ENCODE measurements at places on chromosomes 6 and 20.

GRCh38 chr20:50885068-50885467 is 46.2 kb downstream of the ADNP start:
- DNase-seq, result no peak

DNA sequence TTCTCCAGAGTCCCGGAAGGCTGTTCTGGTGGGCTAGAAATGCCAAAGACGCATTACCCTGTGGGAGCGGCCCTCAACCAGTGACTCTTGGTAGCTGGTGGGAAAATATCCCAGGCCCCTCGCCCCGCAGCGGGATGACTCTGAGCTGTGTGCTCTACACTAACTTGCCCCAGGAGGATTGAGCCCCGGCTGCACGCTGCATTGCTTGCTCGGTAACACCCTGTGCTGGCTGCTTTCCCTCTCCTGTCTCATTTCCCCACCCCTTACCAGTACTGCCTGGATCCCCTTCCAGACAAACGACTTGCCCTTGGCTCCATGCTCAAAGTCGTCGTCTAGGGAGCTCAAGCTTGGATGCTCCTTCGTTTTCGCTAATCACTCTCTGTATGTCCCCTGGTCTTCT is 411.8 kb upstream of the SULF2 start:
- no peak for DNase-seq

GRCh38 chr6:34608321-34609091 is 52.4 kb upstream of the SPDEF start:
- DNase-seq, result no peak

DNA sequence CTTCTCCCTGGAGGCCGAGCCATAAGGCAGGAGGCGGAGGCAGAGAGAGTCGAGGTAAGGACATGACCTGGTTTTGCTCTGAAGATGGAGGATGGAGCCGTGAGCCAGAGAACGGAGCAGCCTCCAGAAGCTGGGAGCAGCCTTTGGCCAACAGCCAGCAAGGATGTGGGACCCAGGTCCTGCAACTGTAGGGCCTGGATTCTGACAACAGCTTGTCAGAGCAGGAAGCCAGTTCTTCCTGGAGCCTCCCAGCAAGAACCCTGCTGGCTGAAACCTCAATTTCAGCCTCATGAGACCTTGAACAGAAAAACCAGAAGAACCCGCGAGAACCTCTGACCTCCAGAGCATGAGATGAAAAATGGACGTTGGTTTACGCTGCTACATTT is 13.4 kb upstream of the MRGBP start:
- DNase-seq, result no peak

DNA sequence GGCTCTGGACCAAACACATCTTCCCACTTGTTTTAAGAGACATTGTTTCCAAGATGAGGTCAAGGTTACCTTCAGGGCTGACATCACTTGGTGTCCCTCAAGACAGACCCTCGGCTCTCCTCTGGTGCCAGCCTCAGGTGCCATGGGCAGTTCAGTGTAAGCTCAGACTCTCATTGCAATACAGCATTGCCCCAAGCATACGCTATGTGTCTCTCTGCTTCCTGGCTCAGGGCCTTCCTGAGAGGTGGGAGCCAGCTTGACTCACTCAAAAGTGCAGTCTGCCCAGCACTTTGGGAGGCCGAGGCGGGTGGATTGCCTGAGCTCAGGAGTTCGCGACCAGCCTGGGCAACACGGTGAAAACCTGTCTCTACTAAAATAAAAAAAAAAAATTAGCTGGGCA is 51.7 kb downstream of the SLC24A3 start:
- no peak for DNase-seq

- peak; percentile 11 for DNase-seq
Measured at GRCh38 chr6:28402197-28402596, 2.6 kb upstream of the ZSCAN12 start.

DNA sequence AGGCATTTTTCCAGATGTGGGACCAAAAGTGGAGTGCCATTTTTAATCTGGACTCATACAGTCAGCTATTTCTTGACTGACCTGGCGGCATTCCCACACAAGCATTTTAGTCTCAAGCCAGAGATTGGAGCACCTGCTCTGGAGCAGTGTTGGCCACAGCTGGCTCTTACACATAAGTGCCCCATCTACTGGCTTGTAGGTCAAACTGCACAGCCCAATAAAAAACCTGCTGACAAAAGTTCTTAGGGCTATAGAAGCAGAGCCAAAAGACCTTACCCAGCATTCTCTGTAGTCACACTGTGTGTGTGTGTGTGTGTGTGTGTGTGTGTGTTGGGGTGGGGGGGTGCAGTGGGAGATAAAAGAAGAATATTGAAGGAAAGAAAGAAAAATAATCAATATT is 38.6 kb upstream of the SENP6 start:
- peak; percentile 27 for DNase-seq

DNA sequence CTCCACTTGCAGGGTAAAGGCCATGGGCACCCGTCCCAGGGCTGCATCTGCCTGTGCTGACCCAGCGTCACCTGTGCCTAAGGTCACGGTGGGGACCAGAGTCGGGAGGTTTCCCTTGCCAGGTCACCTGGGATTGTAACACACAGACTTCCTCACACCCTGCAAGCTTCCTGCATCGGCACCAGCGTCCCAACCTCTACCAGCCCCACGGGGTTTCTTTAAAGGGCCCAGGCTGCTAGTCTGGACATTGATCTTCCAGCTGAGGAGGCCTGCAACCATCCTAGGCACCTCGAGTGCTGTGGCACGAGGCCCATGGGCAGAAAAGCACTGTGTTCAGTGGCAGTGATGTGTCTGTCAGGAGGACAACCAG is 12.6 kb downstream of the ACSS1 start:
- no peak for DNase-seq

DNA sequence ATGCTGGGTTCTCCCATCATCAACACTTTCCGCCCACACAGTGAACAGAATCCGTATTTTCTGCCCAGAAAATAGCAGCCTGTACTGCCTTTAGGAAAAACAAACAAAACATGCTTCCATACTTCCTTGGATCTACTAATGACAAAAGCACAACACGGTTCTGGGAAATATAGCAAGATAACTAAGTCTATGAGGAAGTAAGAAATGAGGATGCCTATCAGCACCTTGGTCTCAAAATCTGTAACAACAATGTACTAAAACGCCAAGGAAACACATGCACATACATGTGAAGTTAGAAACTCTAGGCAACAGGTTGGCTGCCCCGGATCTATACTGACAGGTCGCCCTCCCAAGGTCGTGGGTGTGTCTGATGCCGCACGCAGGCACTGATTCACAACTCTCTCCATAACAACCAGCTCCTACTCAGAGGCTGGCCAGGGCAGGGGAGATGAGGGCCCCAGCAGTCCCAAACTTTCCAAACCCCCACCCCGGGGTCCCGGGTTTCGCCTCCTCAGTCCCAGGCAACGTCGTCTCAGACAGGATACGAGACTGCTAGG is 710 bp downstream of the BTBD9 start:
- DNase-seq, result peak; percentile 28

GRCh38 chr6:16216501-16217155 is 21.8 kb upstream of the GMPR start:
- DNase-seq, result no peak

DNA sequence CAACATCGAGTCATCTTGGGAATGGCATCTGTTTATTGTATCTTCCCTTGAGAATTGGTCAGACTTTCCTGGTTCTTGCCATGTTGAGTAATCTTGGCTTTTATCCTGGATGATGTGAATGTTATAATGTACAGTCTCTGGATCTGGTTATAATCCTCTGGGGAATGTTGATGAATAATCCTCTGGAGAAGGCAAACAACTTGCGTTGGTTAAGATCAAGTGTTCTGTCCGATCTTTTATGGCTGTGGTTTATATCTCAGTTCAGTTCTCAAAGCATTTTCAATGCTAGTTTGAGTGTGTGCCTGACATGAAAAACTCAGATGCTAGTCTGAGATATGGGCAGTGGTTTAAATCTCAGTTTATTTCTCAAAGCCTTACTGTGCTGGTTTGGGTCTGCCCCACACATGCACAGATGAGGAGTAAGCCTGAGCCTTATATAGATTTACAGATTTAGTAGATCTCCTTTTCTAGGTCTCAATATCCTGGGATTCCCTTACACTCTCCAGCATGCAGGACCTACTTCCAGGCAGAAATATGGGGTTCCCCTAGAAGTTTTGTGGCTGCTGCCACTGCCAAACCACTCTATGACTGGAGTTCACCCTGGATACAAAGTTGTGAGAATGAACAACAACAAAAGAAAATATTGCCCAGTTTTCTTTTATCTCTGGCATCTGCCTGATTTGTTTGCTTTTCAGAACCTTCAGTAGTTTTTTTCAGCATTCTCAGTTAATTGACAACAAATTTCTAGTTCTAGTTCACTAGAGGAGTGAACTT is 191.8 kb upstream of the MAN1A1 start:
- no peak for DNase-seq

- no peak for DNase-seq
Measured at GRCh38 chr6:28983838-28984237, 21.3 kb downstream of the ZNF311 start.

GRCh38 chr20:57657535-57658446 is 37.6 kb upstream of the ZBP1 start:
- DNase-seq, result peak; percentile 92

DNA sequence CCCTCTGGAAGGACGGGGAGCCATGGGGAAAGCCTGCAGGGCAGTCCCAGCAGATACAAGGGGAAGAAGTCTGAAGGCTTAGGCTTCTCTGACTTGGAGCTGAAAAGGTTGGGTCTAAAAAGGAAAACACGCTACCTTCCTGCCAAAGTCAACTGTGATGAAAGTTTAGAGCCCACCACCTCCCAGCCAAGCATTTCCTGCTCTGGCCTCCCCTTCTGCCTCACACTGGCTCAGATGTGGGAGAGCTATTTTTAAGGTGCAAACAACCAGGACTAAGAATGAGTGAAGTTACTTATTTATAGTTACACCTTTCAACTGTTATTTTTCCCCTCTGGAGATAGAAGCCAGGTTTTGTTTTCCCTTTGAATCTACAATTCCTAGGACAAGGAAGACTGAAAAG is 21.2 kb downstream of the NEDD9 start:
- peak; percentile 77 for DNase-seq

- DNase-seq, result no peak
Measured at GRCh38 chr20:53873230-53873604, 197.2 kb downstream of the BCAS1 start.

DNA sequence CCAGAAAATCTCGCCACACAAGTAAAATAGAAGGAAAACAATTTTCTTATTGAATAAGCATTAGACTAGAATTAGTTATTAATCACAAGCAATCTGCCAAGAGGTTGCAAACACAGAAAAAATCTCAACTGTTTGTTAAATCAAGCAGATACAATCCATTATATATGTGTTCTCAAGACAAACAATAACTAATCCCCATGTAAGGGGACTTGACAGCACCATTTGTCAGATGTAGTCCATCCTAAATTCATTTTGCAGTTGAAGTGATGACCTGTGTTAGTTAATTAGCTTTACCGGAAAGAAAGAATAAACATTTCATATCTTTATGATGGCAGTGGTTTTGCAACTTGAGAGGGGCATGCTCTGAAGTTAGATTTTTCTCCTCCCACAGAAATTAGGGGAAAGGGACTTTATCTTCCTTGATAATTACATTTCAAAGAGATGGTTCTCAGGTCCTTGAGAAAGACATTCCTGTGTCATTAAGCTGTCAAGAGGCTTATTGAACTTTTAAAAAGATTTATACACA is 1588.0 kb downstream of the GRIK2 start:
- DNase-seq, result no peak

DNA sequence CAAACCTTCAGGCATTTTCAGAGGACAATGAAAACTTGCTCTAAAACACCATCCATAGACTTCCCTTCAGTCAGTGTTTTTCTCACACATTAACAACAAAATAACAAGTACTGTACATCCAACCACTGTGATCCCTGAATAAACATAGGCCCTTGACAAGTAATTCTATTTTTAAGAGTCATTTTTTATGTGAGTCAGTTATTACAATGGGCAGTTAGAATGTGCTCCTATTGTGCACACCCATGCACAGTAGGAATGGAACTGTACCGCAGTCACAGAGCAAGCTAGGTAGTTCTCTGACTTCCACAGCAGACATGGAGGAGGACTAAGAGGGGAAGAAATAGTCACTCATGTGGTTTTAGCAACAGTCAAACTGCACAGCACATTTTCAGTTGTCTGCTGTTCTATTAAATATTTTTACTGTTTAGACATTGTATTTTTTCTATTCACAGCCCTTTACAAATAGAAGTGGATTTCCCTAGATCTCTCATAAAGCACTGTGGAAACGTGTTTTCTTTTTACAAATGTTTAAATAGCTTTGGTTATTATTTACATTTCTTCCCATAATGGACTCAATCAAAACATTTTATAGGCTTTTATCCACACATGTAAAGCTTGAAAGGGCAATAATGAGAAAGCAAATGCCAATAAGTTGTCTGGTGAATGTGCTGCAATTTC is 100.4 kb downstream of the JAG1 start:
- no peak for DNase-seq

DNA sequence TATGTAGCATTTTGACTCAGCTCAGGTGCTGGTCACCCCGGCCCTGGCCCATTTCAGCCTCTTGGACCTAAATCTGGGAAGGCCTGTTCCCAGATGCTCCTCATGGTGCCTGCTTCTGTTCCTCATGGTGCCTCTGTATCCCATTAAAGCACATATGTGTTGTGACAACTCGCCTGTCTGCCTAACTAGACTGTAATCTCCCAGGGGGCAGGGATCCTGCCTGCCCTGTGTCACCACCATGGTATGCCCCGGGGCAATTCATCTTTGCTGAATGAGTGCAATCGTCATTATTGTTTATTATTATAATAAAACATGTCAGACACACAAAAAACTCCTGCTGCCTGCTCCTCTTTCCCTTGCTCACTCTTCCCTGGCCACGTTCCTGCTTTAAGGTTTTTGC is 62.0 kb downstream of the ZFP64 start:
- no peak for DNase-seq

- DNase-seq, result no peak
Measured at GRCh38 chr6:77487808-77488425, 24.6 kb upstream of the HTR1B start.

DNA sequence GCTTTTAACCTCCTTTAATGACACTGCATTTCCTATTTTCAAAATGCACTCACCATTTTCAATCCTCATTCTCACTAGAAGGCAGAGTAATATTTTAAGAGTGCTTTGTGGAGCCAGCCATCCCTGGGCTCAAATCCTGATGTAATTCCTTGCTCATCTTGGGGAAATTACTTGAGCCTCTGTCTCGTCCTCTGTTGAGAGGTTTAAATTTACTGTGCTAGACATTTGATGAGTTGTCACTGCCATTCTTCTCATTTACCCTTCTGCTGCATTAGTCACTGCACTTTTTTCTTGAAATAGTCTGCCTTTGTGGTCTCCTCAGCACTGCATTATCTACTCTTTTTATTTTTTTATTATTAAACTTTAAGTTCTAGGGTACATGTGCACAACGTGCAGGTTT is 150.0 kb upstream of the HDDC2 start:
- DNase-seq, result no peak

GRCh38 chr6:168485818-168486217 is 44.8 kb downstream of the SMOC2 start:
- DNase-seq, result no peak

DNA sequence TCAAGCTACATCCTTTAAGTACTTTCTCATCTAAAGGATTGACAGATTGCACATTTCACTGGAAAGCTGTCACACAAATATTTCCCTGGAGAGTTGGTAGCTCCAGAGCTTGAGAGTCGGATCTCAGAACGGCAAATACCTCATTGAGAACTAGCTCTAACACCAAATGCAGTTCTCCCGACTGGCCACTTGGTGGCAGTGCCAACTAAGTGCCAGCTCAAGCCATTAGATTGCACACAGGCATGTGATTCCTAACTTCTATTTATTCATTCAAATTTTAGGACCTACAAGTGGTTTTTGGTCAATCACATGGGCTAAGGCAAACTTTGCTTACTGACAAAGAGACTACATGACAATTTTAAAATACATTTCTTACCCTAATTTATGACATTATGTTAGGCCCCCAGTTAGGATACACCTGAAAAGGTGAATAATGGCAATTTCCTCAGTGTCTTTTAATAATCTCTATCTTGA is 7.9 kb upstream of the MCHR2 start:
- peak; percentile 42 for DNase-seq
